ENCODE measurements at places on chromosomes 13 and 19.

DNA sequence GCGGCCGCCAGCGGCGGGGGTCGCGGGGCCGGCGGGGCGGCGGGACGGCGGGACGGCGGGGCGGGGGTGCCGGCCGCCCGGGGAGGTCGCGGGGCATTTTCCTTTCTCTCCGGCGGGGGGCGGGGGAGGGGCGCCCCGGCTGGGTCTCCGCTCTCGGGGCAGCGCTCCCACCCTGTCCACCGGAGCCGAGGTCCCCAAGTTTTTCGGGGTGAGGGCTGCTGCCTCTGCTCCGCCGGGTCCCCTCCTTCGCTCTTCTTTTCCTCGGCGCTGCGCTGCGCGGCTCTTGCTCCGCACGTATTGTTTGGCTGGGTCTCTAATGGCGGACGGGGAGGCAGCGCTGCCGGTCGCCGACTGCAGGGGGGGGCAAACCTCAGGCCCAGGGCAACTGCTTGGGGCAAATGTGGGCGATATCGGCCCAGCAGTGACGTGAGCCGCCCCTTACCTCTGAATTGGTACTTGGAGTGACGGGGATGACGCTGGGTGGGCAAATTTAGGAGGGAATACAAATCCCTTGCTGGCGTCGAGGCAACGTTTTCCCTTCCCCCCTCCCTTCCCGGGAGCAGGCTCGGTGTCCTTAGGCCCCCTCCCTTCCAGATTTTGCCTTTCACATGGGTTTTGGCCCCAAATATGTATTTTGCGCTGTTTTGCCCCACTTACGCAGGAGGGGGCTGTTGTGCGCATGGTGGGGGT lies 759 bp downstream of the ZMYM2 start:
- DNase-seq, result peak; percentile 60

GRCh38 chr19:5949792-5950305 lies 28.1 kb downstream of the RANBP3 start:
- DNase-seq, result no peak

DNA sequence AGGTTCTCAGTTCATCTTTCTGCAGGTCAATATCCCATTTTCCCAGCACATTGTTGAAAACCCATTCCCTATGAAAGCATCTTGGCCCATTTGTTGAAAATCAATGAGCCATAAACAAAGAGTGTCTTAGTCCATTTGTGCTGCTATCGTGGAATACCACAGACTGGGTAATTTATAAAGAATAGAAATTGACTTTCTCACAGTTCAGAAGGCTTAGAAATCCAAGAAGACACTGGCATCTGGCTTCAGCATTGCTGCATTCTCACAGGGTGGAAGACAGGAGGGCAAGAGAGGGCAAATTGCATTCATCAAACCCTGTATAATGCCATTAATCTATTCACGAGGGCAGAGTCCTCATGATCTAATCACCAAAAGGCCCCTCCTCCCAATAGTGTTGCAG lies 34.1 kb downstream of the ZNF823 start:
- no peak for DNase-seq

- no peak for DNase-seq
Measured at GRCh38 chr13:64453831-64454230, 2776.3 kb downstream of the PCDH9 start.

- peak; percentile 16 for DNase-seq
Measured at GRCh38 chr19:10228920-10229319, 2.2 kb downstream of the S1PR2 start.

- DNase-seq, result no peak
Measured at GRCh38 chr13:94706101-94706842, 6.1 kb downstream of the SOX21 start.

- DNase-seq, result no peak
Measured at GRCh38 chr13:114268344-114269280, 12.8 kb upstream of the UPF3A start.

- DNase-seq, result no peak
Measured at GRCh38 chr13:41502673-41503072, 45.3 kb downstream of the RGCC start.

- DNase-seq, result no peak
Measured at GRCh38 chr19:27876976-27877512, 1335.9 kb downstream of the UQCRFS1 start.

DNA sequence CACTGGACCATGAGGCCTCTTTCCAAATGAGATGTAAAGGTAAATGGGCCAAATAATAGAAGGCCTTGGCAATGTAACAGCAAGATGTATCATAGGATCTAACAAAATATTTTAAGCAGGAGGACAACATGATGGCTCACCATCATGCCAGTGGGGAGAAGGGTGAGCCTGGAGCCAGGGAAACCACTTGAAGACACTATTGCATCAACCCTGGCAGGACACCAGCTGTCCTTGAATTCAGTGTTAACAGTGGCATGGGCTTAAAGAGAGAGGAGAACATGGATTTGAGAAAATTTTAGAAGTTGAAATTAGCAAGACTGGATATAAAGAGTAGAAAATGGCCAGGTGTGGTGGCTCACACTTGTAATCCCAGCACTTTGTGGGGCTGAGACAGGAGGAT lies 6.7 kb upstream of the RCBTB2 start:
- DNase-seq, result no peak

DNA sequence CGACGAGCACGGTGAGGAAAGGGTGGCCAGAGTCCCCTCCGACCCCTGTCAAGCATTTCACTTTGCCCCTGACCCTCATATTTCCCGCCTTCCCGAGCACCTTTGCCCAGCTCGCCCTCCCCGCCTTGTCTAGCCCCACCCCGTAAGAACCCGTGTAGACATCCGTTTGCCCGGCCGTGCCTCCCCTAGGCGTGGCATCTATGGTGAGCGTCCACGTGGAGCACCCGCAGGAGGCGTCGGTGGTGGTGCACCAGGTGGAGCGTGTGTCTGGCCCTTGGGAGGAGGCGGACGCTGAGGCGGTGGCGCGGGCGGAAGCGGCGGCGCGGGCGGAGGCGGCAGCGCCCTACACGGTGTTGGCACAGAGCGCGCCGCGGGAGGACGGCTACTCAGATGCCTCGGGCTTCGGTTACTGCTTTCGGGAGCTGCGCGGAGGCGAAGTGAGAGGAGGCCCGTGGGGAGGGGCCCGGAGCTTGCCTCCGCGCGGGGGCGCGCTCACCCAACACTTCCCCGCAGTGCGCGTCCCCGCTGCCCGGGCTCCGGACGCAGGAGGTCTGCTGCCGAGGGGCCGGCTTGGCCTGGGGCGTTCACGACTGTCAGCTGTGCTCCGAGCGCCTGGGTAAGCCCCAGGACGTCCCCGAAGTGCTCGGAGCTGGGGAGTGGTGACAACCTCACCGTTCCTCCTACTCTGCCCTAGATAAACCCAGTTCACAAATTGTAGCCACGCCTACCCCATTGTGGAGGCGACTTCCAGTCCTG lies 4.2 kb downstream of the LTBP4 start:
- peak; percentile 68 for DNase-seq

DNA sequence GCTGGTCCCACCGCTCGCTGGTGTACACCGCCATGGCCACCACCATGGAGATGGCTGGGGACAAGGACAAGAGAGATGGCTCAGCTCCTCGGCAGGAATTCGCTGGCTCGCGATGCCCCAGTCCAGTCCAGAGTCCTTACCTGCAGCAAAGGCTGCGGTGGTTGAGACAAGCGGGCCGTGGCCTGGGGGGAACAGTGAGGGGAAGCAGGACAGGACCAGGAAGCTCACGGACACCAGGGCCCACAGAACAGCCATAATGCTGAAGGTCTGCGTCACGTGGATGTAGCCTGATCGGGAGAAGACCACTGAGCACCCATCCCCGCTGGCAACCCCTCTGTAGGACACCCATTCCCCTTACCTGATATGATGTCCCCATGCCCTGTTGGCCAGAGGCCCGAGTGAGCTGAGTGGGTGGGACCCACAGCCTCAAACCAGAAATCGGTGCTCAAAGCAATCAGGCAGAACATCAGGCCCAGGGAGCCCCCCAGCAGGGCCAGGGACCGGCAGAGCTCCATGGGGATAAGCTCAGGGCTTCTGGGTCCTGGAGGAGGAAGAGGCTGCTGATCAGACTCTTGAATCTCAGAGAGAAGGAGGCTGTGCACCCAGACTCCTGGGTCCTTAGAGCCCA lies 319 bp downstream of the NKG7 start:
- no peak for DNase-seq

- no peak for DNase-seq
Measured at GRCh38 chr19:2231621-2232221, 4.4 kb downstream of the PLEKHJ1 start.

GRCh38 chr19:39479916-39480315 lies 722 bp upstream of the TIMM50 start:
- DNase-seq, result no peak

GRCh38 chr13:77919246-77919920 lies 752 bp upstream of the EDNRB start:
- DNase-seq, result no peak

DNA sequence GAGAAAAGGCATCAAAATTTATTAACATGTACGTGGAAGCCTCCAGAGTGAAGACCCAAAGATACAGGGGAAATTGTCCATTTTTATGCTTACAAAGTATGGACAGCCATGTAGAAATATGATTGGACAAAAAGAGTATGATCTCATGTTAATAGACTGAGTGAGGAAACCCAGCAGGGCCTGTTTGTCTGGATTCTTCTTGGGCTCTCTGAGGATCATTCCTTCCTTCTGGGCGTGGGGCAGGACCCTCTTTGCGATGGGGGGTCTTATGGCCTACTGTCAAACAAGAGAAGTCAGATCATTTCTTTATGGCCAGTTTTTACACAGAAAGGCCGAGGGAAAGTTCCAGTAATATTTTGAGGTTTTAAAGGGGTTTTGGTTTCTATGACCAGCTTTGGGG lies 110.8 kb downstream of the ESD start:
- no peak for DNase-seq

- no peak for DNase-seq
Measured at GRCh38 chr19:10683064-10683426, 18.2 kb upstream of the QTRT1 start.

- DNase-seq, result no peak
Measured at GRCh38 chr13:98976338-98976737, 1.5 kb downstream of the DOCK9 start.

GRCh38 chr19:13037161-13037560 lies 41.9 kb downstream of the NFIX start:
- DNase-seq, result no peak

DNA sequence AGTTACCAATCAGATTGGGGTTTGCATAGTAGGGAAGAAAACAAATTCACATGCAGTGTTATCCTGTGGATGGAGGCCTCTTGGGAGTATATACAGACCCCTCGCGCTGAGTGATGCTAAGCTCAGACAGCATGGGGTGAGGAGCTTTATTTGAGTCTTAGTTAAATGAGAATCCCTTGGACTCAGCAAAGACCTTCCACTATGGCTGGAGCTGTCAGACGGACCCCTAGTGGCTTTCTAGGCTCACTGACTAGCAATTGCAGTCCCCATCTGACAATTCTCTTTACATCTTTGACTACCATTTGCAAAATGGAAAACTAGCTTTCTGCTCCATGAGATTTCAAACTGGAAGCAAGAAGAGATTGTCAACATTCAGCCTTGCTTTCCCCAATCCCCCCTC lies 90.4 kb downstream of the STOML3 start:
- DNase-seq, result no peak

GRCh38 chr13:80408270-80408669 lies 67.3 kb upstream of the SPRY2 start:
- no peak for DNase-seq

- DNase-seq, result no peak
Measured at GRCh38 chr13:38418286-38418685, 68.6 kb downstream of the UFM1 start.

DNA sequence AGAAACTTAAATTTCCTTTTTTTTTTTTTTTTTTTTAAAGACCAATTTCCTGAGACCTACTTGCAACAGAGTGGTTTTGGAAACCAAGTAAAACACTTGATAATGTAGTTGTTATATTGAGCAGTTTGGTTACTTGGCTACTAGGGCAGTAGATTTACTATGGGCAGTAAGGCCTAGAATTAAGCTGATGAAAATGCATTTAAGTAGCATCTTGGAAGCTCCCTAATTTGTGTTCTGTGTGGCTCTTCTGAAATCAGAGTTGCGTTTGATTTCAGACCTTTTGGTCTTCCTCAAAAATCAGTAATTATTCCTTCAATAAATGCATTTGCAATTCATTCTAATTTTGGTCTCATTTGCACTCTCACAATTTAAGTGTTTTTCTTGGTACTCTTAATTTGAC lies 810 bp downstream of the GPR180 start:
- DNase-seq, result no peak

- no peak for DNase-seq
Measured at GRCh38 chr19:51524666-51525264, 6.7 kb downstream of the SIGLEC6 start.

DNA sequence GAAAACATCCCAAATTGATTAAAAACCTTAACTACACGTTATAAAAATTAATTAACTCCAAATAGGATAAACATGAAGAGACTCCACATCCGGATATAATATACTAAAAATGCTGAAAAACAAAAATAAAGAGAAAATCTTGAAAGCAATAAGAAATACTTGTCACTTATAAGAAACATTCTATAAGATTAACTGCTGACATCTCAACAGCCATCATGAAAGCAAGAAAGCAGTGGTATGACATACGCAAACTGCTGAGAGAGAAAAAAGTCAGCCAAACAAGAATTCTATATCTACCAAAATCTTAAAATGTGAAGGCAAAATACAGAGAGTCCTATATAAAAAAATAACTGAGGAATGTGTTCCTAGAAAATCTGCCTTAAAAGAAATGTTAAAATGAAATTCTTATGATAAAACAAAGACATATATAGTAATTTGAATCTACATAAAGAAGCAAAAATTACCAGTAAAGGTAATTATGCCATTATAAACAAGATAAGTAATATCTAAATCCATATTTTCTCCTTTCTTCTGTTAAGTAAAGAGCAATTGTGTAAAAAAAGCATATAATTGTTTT lies 1851.1 kb downstream of the PCDH9 start:
- no peak for DNase-seq

GRCh38 chr13:100392709-100393630 lies 195.6 kb downstream of the GGACT start:
- no peak for DNase-seq

DNA sequence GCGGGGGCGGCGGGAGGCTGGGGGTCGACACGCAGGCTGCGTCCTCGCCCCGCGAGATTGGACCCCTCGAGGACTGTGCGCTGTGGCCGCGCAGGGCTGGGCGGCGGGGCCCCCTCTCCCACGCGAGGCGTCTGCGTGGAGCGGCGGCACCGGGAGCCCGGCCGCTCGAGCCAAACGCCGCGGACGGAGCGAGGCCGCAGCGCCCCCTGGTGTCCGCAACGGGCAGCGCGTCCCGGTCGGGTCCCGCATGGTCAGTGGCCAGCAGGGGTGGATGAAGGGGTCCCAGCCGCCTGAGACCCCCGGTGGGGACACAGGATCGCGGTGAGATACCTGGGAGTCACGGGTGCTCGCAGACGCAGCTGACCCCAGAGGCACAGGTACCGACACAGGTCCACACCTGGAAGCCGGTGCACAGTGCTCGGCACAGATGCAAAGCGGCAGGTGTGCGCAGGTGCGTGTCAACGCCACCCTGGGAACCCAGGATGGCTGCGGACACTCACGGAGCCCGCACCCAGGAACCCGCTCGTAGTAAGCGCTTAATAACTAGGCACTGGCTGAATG lies 2.1 kb upstream of the CIRBP start:
- no peak for DNase-seq
